ENCODE measurements at places on chromosomes 13 and 19. TPM values are rescaled to one million over a fixed set of nuclear protein-coding genes. Genes with fewer than 3 reads are reported as not detected.

The SPRED3 gene
- total RNA-seq = 2.2 TPM

The SBK3 gene
- 2.2 TPM for total RNA-seq

The ACP7 gene
- total RNA-seq = not detected

The PRR22 gene
- total RNA-seq = 2.5 TPM

The GFY gene
- total RNA-seq = 0.13 TPM

The ZNF728 gene
- not detected for total RNA-seq

The CNN2 gene
- total RNA-seq = 98.9 TPM

The PINLYP gene
- total RNA-seq = 0.11 TPM

The CYP2A7 gene
- not detected for total RNA-seq

The C13orf46 gene
- 0.26 TPM for total RNA-seq

The ZNF665 gene
- total RNA-seq = not detected

The PNMA8C gene
- total RNA-seq = not detected

The SPIB gene
- total RNA-seq = 0.24 TPM

The KIR2DL4 gene
- not detected for total RNA-seq

The TMEM221 gene
- total RNA-seq = 0.67 TPM

The PCCA gene
- total RNA-seq = 8.8 TPM

The LRG1 gene
- total RNA-seq = 0.15 TPM

The MISP3 gene
- 3.9 TPM for total RNA-seq

The NEK5 gene
- total RNA-seq = not detected
